Right ventricle myocardium superior (tissue), 1 donor: ENCODE measurements at places on chromosomes 2 and 18.

DNA sequence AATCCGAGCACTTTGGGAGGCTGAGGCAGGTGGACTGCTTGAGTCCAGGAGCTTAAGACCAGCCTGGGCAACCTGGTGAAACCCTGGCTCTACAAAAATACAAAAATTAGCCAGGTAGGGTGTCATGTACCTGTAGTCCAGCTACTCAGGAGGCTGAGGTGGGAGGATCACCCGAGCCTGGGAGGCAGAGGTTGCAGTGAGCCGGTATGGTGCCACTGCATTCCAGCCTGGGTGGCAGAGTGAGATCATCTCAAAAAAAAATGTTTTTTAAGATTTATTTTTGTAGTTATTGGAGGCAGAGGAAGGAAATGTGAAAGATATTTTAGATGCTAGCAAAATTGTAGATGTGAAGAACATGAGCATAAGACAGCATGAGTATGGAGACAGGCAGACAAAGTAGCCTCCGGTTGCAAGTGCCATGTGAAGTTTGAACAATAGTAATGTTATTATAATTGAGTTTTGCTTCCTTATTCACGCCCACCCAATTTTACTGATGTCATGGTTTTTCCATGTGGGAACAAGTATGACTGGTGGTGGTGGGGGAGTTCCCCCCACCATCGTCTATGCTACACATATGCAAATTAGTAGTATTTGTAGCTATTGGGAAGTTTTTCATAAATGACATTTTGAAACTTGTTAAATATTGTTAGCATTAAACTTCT lies 18.0 kb downstream of the REL start:
- DNase-seq: no peak

- no peak for DNase-seq
Measured at GRCh38 chr2:105765415-105766299, 20.9 kb downstream of the NCK2 start.

DNA sequence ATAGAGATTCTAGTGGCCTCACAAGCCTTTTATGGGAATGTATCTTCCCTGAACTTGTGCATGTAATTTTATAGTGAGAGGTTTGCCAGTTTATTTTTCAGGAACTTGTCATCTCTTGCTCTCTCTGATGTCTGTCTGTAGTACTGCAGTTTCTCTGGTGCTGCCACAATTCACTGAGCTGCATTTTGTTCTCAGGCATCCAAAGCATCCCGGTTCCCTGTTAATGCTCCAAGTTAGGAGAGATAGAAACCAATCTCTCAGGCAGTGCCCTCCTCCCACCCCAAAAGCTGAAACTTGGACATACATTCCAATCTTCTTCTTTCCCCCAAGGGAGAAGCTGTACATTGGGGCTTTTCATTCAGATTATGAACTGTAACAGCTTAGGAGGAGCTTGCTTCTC lies 30.1 kb upstream of the GRB14 start:
- no peak for DNase-seq

- no peak for DNase-seq
Measured at GRCh38 chr2:236755278-236755840, 185.7 kb downstream of the ACKR3 start.

DNA sequence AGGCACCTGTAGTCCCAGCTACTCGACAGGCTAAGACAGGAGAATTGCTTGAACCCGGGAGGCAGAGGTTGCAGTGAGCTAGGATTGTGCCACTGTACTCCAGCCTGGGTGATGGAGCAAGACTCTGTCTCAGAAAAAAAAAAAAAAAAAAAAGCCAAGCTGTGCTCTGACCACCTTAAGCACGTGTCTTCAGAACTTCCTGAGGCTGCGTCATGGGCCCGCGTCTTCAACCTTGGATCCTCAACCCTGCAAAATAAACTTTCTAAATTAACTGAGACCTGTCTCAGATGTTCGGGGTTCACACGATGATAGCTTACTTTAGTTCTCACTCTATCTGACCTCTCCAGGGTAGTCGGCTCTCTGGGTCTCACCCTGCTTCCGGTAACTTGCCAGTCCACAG lies 65.8 kb upstream of the CABLES1 start:
- no peak for DNase-seq

- no peak for DNase-seq
Measured at GRCh38 chr18:40371673-40372072, 1583.4 kb upstream of the PIK3C3 start.

DNA sequence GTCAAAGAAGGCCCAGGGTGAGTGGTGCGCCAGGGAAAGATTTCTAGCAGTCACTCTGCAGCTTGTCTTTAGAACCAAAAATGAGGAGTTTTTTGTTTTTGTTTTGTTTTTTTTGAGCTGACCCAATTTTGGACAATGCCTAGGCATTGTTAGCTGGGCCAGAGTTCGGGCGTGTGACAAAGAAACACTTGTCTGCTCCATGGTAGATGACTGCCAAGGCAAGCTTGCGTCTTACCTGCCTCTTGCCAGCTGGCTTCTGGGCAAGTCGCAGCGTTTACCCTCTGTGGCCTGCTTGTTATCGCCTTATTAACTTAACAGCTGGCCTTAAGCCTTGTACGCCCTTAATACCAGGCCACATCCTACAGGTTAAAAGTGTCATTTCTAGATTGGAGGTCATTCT lies 114.3 kb downstream of the GALNT1 start:
- DNase-seq: peak; percentile 86

- no peak for DNase-seq
Measured at GRCh38 chr2:71778936-71779773, 325.8 kb downstream of the DYSF start.

GRCh38 chr18:23890589-23890988 lies 124.0 kb upstream of the TTC39C start:
- no peak for DNase-seq

GRCh38 chr2:9552219-9553178 lies 3.1 kb downstream of the ADAM17 start:
- no peak for DNase-seq

- DNase-seq: no peak
Measured at GRCh38 chr2:53474914-53475313, 292.7 kb upstream of the CHAC2 start.

GRCh38 chr18:53380063-53380639 lies 844.3 kb downstream of the MBD2 start:
- DNase-seq: no peak

GRCh38 chr2:76247006-76247405 lies 536.3 kb upstream of the GCFC2 start:
- DNase-seq: no peak

GRCh38 chr2:88296247-88296646 lies 126.1 kb downstream of the THNSL2 start:
- DNase-seq: no peak

GRCh38 chr2:109301746-109302145 lies 172.7 kb downstream of the SH3RF3 start:
- peak; percentile 7 for DNase-seq
